ENCODE measurements at places on chromosomes 16 and 17.

DNA sequence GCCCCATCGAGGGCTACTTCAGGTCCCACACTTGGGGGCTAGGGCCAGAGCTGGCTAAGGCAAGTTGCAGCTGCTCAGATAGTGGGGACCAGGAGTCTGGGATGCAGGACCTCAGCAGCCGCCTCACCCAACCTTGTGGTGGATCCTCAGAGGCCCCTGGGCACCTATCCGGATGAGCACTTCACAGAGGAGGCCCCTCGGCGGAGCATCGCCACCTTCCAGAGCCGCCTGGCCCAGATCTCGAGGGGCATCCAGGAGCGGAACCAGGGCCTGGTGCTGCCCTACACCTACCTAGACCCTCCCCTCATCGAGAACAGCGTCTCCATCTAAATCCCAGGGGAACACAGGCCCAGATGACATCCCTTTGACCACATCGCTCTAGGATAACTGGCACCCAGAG is 9.4 kb downstream of the ALOX15B start:
- no peak for DNase-seq

GRCh38 chr16:30557957-30558788 is at the start of gene ZNF764:
Gene ZNF764 (minus strand): TSS chr16:30558374. CDS start chr16:30558182, 192 bp downstream.
- DNase-seq = peak; percentile 91

- DNase-seq = no peak
Measured at GRCh38 chr16:79613009-79613408, 12.5 kb upstream of the MAF start.

DNA sequence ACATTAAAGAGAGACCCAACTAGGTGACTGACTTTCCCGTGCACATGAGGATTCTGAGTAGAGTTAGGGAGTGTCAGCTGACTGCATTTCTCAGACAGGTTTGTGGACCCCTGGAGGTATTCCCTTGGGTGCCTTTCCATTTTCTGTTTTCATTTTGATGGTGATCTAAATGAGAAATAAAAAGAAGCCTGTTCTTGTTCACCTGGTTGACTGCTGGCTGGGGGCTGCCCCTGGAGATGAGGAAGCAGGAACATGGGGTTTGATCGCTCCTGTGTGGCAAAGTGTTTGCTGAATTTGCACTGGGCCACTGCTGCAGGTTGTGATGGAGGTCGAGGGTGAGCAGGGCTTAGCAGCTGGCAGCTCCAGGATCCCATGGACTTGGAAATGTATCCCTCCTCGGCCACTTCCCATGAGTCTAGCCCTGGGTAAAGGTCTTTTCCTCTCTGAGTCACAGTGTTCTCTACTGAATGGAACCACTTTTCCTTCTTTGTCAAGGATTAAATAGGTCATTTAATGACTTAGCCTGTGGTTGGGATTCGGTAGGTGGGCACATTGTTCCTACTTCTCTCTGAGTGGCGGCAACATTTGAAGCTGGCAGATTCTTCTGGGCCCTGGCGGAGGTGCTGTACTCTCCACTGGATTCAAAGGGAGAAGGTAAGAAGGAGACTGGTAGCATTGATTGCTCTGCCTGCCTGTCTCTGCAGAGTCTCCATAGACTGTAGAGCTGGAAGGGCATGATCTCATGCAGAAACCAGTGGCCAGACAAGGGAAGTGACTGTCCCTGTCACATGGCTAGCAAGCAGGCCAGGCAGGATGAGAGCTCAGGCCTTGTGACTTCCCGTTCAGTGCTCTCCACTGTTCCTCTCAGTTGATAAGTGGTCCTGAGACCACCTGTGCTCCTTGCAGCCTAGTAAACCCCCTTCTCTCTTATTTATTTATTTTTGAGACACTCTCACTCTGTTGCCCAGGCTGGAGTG is 17.9 kb downstream of the SNX29 start:
- DNase-seq = no peak

GRCh38 chr16:2713523-2713922 is 6.5 kb downstream of the PRSS27 start:
- no peak for DNase-seq

GRCh38 chr17:27558341-27558740 is 72.6 kb upstream of the LGALS9 start:
- DNase-seq = no peak

- DNase-seq = no peak
Measured at GRCh38 chr16:54317101-54317611, 30.6 kb upstream of the IRX3 start.

DNA sequence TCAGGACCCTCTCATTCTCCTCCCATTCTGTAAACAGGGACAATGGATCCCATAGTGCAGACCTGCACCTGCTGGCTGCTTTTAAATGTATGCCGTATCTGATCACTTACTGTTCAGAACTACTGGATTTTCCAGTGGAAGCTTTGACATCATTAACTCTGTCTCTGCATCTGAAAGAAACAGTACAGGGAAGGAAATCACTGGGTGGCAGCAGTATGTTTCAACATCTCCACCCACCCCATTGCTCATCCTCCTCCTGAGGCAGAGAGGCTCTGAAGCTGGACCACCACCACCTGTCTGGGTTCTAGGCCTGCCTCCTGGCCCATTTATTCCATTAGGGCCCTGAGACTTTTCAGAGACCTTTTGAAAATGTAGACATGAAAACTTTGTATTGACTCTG is 2.6 kb downstream of the CCL15 start:
- DNase-seq = no peak

- DNase-seq = peak; percentile 71
Measured at GRCh38 chr17:74961657-74962350, 10.8 kb downstream of the HID1 start.

GRCh38 chr17:5077781-5078105 is 524 bp upstream of the ZFP3 start:
- DNase-seq = no peak

DNA sequence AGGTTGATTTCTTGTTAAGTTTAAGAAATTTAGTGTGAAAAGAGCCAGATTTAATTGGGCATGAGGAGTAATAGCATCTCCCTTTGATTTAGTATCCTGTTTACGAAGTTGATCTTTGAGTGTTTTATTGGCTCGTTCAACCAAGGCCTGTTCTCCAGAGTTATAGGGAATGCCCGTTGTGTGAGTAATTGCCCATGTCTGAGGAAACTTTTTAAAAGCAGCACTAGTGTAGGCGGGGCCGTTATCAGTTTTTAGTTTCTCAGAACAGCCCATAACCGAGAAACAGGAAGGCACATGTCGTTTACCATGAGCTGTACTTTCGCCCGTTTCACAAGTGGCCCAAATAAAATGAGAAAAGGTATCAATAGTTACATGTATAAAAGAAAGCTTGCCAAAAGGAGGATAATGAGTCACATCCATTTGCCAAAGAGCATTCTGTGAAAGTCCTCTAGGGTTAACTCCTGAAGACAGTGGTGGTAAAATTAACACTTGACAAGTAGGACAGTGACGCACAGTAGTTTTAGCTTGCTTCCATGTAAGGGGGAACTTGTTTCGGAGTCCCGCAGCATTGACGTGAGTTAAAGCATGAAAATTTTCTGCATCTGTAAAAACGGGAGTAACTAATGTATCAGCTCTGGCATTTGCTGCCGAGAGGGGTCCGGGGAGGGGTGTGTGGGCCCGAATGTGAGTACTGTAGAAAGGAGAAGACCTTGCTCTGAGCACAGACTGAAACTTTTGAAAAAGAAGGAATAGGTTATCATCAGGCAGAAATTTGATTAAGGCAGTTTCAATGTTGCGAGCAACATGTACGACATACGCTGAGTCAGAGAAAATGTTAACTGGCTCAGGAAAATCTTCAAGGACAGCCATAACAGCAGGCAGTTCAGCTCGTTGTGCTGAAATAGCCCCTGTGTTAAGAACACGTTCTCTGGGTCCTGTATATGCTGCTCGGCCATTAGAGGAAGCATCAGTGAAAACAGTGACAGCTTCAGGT is 18.5 kb upstream of the KCTD5 start:
- no peak for DNase-seq

DNA sequence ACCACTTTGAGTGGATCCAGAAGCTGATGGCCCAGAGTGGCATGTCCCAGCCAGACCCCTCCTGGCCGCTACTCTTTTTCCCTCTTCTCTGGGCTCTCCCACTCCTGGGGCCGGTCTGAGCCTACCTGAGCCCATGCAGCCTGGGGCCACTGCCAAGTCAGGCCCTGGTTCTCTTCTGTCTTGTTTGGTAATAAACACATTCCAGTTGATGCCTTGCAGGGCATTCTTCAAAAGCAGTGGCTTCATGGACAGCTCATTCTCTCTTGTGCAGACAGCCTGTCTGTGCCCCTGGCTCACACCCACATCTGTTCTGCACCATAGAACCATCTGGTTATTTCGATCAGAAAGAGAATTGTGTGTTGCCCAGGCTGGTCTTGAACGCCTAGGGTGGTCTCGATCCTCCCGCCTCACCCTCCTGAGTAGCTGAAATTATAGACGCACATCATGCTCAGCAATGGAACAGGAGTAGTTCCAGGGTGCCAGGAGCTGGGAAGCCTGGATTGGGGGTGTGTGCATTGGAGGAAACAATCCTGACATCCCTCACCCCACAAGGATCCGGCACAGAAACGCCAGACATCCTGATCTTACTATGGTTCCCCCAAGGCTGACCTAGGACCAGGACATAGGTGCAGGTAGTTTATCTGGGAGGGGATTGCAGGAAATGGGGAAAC is 4.6 kb downstream of the PRSS21 start:
- DNase-seq = no peak

DNA sequence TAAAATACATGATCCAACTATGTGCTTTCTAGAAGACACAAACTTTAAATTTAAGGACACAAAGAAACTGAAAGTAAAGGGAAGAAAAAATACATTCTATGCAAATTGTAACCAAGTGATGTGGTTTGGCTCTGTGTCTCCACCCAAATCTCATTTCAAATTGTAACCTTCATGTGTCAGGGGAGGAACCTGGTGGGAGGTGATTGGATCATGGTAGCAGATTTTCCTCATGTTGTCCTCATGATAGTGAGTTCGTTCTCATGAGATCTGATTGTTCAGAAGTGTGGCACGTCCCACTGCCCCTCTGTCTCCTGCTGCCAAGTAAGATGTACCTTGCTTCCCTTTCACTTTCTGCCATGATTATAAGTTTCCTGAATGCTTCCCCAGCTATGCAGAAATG is 15.0 kb downstream of the OR1A1 start:
- DNase-seq = no peak

GRCh38 chr17:46930051-46930450 is 7.1 kb downstream of the GOSR2 start:
- DNase-seq = no peak

GRCh38 chr16:84391151-84392030 is 23.1 kb downstream of the ATP2C2 start:
- no peak for DNase-seq

- no peak for DNase-seq
Measured at GRCh38 chr17:64319531-64319930, 56.5 kb upstream of the TEX2 start.

DNA sequence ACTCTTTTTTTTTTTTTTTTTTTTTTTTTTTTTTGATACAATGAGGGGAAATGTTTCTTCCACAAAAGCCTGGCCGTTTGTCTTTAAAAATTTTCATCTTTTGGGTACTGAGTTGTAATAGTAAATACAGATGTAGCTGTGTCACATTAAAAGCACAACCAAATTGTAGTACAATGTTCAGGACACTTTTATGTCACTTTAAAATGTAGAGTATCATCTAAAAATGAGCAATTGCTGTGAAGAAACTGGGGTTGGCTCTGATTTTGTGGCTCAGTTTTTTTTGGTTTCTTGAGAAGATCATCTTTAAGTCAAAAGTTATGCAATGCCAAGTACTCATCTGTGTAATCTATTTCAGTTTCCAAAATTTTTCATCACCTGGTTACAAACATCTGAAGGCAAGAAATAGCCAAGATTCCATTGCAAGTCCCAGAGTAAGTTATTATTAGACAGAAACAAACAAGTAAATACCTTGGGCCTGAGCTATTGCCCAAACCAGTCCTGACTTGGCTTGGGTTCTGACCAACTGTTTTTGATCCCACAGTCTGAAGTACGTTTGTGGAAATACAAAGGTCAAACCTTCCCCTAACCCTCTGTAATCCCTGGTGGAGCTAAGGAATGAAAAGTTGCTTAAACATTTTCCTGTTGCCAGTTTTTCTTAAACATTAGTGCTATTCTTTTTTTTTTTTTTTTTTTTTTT is 717.2 kb downstream of the WWOX start:
- no peak for DNase-seq

GRCh38 chr17:55931446-55931845 is 180.6 kb downstream of the PCTP start:
- no peak for DNase-seq

- no peak for DNase-seq
Measured at GRCh38 chr16:86124321-86124720, 225.4 kb downstream of the IRF8 start.

DNA sequence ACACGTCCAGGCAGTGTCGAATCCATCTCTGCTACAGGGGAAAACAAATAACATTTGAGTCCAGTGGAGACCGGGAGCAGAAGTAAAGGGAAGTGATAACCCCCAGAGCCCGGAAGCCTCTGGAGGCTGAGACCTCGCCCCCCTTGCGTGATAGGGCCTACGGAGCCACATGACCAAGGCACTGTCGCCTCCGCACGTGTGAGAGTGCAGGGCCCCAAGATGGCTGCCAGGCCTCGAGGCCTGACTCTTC is 7.2 kb upstream of the CD68 start:
- no peak for DNase-seq

DNA sequence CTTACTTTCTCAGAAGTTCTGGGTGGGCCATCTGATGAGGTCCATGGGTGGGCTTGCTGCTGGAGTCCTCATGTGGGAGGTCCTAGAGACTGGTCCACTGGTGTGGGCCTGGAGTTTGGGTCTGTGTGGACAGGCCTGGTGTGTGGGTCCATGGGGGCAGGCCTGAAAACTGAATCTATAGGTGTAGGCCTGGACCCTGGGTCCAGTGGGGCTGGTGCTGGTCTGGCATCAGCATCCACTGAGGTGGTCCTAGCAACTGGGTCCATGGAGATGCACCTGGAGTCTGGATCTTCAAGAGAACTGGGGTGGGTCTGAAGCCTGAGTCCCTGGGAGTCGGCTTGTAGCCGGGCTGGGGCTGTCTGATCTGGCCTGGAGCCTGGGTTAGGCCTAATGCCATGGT is 253.8 kb upstream of the CCL2 start:
- no peak for DNase-seq

DNA sequence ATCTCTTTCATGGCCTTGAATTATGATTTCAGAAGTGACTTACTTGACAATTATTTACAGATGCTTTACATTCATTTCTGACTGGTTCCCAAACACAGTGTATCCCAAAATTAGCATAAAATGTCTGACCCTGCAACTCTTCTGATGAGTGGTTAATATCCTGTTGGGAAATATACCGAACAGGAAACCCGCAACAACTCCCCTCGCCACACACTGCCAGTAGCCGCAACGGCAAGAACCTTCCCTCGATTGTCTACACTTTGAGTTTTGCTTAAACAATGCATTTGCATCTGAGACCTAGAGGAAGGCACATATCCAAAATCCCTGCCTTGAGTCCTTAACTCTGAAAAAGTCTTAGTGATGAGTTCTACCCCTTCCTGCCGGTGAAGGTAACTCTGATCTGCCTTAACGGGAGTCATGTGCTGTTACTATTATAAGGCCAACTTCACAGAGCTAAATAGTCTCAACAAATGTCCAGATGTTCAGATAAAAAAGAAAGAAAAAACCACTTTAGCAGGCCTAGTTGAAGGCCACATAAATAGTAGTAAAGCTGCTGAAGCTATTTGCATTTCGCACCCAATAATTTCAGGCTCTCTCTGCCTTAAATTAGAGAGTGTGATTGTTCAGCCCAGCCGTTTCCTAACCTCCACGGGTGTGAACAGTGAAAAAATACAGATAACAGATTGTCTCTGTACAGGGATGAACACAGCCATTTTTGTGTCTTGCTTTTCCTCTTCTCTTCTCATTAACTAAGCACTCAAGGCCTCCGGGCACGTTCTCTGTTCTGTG is 321.1 kb downstream of the HS3ST3B1 start:
- no peak for DNase-seq

- no peak for DNase-seq
Measured at GRCh38 chr17:2755891-2756724, 6.7 kb upstream of the CCDC92B start.

GRCh38 chr17:66541461-66542128 is 239.2 kb downstream of the PRKCA start:
- no peak for DNase-seq

Data from activated B cell treated with CpG ODN at 0.5 μM for 24 hours (primary cell).